ENCODE measurements at places on chromosomes 16 and 17. TPM values are rescaled to one million over a fixed set of nuclear protein-coding genes. Genes with fewer than 3 reads are reported as not detected.

The DOC2A gene
- 1.2 TPM for total RNA-seq

The KRT35 gene
- not detected for total RNA-seq

The MYH11 gene
- total RNA-seq = under 0.01 TPM

The TERB1 gene
- not detected for total RNA-seq

The CUEDC1 gene
- total RNA-seq = 14.4 TPM

The GUCY2D gene
- not detected for total RNA-seq

The CA5A gene
- total RNA-seq = not detected

The CCR7 gene
- not detected for total RNA-seq

The TMC8 gene
- total RNA-seq = not detected

The TMEM94 gene
- 37.2 TPM for total RNA-seq

The JPT1 gene
- 168 TPM for total RNA-seq

The CIBAR2 gene
- total RNA-seq = not detected

The METTL2A gene
- total RNA-seq = 16.7 TPM

Data from smooth muscle cell of trachea (primary cell).